ENCODE measurements at places on chromosomes 7 and 10. TPM values are rescaled to one million over a fixed set of nuclear protein-coding genes. Genes with fewer than 3 reads are reported as not detected.

GRCh38 chr7:34453150-34453549 lies 204.9 kb upstream of the NPSR1 start:
- no peak for DNase-seq

DNA sequence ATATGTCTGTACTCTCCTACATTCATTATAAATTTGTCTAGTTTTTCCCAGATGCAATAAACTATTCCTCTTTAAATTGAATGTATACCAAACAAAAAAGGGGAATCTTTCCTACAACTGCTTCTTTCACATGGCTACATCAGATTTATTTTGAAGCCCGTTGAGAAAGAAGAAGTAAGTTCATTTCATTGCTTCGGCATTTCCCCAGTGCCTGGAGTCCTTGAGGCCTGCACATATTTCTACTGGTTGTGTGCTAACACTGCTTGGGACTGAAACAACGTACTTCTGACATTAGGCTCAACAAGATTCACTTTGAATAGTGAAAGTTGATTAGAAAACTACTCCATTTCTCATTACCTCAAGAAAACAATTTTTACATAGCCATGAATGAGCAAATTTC lies 201.7 kb downstream of the PHF14 start:
- DNase-seq, result no peak

DNA sequence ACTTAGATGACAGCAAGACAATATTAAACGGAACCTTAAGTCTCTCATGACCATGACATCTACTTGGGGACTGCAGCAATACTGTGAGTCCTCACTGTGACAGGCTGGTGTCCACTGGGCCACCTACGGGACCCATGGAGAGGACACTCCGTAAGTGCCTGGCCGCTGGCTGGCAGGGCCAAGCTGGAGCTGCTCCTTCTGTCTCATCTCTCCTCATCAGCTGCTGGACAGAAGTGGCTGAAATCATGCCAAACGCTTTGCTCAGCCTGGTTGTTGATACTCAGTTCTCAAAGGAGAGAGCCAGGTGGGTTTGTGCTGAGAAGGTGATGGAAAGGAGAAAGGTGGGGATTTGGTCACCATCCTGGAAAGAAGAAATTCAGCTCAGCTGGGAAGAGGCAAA lies 33.3 kb downstream of the AFAP1L2 start:
- DNase-seq, result no peak

GRCh38 chr7:25820432-25821040 lies 331.5 kb upstream of the NFE2L3 start:
- DNase-seq, result no peak

DNA sequence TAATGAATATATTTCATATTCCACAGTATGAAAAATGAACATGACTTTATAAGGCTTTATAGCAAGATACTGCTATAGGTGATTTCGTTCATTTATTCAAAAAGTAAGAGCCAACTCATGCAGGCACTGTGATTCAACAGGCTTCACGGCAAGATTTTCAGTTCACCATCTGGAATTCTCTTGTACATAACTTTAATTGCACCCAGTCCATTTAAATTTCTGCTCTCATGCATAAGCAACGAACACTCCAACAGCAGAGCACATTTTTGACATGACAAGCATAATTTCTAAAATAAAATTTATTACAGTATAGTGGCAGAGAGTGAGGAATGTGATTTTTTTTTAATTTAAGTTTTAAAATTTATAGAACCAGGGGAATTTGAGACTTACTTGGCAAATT lies 436.1 kb downstream of the PHTF2 start:
- no peak for DNase-seq

- DNase-seq, result no peak
Observed at GRCh38 chr7:149529136-149529718, 31.6 kb upstream of the ZNF746 start.

GRCh38 chr10:49368256-49368655 lies 27.6 kb downstream of the DRGX start:
- DNase-seq, result no peak

DNA sequence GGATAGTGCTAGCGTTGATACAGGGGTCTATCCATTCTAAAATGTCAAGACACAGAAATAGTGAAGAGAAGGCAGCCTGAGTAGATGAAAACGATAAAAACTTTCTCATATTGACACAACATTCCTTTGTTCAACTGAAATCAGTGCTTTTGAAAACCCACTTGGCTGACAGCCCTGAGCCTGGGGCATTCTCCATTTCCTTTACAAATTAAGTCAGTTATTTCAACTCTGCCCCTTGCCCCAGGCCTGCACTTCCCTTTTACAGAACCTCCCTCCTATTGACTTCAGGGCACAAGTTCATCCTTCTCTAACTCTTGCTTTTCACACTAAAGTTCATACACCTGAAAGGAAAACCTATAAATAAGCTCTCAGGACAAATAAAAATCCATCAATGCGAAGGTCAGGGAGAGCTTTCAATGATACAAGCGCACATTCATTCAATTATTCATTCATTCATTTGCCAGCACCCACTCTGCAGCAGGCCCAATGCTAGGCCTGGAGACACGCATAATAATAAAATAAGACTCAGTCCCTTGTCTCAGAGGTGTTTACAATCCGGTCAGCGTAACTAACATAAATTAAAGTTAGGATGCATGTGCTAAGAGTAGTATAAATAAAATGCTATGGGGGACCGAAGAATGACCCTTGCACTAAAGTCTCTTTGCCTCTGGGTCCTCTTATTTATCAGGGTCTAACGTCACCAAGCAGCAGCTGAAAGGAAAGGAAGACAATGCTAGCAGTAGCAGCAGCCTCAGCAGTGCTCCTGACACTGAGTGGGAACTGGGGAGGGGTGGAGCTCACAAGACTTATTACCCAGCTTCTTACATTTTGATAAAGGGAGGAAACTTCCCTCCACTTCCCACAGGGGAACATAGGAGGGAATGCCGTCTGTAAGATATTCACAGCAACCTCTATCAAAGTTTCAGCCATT lies 134.8 kb downstream of the PDE1C start:
- DNase-seq, result no peak

GRCh38 chr7:151550656-151551286 lies 31.1 kb upstream of the RHEB start:
- peak; percentile 15 for DNase-seq

DNA sequence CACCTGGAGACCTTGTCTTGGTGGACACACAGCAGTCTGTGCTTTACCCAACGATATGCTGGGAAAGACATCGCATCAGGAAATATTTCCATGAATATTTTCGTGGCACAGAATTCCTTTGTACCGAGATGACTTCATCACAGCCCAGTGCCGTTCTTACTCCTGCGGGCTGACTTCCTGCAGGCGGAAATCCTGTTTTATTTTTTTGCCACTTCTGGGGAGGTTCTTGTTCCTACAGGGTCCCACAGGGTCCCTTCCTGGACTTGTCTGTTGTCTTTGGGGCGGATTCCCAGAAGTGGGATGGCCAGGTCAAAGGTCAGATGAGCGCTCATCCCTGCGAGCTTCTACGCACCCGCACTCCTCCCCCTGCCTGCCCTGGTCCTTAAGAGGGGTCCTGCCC lies 86.5 kb downstream of the DNAJB6 start:
- DNase-seq, result no peak

DNA sequence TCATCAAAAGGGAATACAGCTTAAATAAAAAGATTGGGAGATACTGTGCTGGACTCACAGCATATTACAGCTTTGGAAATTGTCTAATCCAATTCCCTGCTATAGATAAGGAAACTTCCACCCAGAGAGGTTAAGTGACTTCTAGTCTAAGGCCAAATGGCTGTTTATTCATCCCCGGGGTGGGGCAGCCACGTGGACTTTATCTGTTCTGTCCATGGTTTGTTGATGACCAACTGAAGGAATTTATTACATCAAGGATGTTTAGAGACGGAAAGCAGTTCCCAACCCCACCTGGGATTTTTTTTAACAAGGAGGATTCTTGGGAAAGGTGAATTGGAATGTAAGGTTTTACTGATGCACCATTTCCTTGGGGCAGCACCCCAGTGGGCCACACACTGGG lies 88.6 kb downstream of the ATXN7L1 start:
- DNase-seq, result peak; percentile 35

DNA sequence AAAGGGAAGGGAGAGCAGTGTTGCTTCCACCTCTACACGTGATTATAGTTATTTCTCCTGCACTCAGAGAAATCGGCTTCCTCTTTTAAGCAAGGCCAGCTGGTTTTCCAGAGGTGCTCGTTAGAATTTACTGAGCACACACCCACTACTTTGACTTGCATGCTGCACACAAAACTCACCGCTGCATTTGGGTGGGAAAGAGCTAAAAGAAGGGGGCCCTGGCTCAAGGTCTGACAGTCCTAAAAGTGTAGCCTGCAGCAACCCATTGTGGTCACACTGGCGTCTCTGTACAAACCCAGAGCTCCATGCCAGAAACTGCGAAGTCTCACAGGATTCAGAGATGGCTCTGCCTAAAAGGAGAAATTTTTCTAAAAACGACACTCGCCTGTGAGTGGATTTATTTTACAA lies 133.7 kb downstream of the SLC25A13 start:
- DNase-seq, result no peak

The CALHM1 gene
- not detected for total RNA-seq

GRCh38 chr10:21668831-21669230 lies 134.8 kb downstream of the MLLT10 start:
- DNase-seq, result no peak

DNA sequence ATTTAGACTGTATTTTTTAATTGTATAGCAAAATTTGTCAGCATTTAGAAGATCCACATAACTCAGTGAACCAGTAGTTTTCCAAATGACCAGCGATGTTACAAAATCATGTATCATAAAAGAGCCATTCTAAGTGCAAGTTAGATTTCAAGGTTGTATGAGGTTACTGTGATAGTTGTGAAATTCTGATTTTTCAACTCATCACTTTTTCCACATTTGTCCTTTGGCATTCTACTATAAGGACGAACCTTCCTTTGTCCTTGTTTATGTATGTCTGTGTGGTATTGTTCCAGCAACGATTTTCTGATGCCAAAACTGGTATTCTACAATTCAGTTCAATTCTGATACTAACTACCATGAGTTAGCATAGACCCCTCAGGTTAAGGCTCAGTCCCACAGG lies 64.2 kb downstream of the TAX1BP1 start:
- DNase-seq, result no peak

DNA sequence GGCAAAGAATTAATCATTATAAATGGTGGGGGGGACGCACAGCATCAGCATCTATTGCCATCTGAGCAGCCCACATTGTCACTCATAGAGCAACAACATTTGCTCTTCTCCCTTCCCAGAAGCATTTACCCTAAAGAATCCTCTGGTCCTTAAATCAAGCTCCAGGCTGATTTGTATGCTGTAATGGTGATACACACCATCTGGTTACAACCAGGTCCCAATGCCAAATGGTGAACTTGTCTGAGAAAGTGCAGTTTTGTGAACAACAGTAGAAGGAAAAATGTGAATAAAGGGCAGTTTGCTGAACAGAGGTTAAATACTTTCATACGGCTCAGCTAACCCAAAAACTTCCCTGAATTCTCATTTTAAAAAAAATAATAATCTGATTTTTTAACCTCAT lies 38.8 kb upstream of the TCF7L2 start:
- no peak for DNase-seq
